Fibroblast of skin of back (primary cell): ENCODE measurements at places on chromosomes 16 and 17.

DNA sequence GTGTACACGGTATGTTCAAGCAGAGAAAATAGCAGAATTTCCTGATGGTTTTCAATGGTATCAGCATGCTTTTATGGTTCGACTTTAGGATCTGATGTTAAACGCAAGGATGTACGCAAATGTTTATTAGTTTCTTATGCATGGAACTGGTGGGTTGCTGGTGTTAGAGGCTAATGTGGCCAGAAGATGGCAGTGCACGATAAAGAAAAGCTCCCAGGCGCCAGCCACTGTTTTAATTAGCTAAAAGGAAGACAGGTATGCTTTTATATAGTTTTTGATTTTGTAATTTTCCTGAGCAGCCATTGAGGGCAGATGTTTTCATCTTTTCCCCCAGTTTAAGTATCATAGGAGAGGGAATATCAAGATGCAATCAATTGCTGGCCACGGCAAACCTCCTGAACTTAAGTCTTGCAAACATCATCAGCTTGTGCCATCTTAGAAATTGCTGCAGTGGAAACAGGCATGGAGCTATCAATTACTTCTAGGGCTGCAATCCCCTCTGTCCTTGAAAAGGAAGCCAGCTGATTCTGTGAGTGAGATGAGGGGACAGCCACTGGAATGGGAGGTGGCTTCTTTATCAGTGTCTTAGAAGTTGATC lies 648.5 kb upstream of the RBFOX1 start:
- DNase-seq = peak; percentile 9

GRCh38 chr17:76276461-76277299 lies 11.5 kb downstream of the UBALD2 start:
- DNase-seq = peak; percentile 51

DNA sequence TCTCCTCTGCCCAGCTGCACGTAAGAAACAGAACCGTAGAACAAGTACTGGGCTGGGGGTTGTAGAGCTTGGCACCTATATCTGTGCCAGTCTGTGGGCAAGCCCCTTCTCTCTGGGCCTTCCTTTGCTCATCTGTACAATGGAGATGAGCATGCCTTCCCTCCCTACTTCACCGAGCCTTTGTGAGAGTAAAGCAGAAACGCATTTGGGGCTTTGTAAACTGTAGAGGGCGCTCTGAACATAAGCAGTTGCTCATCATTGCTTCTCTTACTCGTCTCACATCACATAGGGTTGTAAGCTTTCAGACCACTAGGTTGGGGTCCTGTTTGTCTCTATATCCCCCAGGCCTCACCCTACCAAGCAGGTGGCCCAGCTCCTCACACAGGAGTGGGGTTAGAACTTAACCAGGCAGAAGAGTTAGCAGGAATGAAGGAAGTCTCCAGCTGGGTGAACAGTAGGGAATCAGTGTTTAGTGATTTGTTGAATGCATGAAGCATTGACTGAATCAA lies 15.1 kb downstream of the SAMD14 start:
- DNase-seq = peak; percentile 71

DNA sequence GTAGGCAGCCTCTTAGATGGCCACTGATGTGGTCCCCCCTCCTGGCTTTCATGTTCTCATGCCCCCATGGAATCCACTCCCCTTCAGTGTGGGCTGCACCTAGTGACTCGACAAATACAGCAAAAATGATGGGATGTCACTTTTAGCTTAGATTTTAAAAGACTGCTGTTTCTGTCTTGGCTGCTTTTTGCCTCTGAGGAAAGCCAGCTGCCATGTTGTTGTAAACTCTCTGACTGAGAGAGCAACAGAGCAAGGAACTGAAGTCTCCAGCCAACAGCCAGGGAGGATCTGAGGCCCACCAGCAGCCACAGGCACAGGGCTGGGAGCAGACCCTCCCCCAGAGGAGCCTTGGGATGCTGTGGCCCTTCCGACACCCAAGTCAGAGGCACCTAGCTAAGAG lies 60.6 kb upstream of the MARCHF10 start:
- DNase-seq = no peak

DNA sequence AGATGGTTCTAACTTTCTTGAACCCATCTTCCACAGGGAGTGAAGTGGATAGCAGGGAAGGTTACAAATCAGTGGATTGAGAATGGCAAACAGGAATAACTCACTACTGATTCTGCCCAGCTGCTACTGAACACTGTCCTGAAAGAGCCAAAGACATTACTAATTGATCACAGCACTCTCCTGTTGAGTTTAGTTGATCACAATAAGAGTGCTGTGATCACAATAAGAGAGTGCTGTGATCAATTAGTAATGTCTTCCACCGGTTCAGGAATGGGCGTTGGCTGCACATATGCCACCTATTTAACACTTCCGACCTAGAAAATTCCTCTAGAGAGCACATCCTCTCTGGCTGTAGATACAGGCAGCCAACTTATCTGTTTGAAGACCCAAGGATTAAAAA lies 11.4 kb downstream of the CFAP97D1 start:
- peak; percentile 45 for DNase-seq

DNA sequence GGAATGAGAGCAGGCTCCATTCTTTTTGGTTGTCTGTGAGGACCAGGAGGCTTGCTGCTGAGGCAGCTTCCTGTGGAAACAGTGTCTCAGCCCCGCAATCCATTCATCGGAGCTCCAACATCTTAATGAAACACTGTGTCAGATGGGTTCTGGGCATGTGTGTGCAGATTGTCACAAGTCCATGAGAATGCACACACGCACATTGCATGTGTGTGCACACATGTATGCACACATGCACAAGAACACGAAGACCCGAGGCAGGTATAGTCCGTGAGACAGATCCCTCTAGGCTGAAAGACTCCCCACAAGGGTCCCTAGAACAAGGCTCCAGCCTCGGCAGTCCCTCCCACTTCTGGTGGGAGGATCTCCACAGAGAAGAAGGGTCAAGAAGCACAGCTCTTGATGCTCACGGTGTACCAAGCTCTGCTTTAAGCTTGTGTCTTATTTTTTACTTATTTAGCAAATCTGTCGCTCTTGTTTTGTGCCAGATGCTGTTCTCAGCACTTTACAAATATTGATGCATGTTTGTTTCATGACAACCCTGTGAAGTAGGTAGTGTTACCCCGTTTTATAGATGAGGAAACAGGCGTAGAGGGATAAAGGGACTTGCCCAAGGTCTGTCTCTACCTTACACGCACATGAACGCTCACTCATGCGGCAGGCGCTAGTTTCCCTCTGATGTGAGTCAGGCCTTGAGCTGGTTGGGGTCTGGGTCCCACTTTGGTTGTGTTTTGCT lies 213.1 kb downstream of the SEC14L1 start:
- no peak for DNase-seq

DNA sequence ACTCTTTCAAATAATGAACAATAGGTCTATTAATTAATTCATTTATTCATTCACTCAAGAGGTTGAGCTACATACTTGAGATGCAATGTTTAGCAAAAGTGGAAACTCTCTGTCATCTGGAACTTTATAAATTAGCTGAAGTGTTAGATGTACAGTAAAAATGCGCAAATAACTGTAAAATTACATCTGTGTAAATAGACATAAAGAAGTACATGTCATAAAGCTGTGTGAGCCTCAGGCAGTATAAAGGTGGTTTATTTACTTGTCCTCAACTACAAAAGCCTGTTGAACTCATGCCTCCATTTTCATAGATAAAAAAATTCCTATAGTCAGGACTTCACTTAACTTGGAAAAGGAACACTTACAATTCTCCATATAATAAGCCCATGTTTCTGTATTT lies 343.1 kb downstream of the CDH11 start:
- DNase-seq = no peak

GRCh38 chr16:576823-577201 lies 7.0 kb downstream of the PIGQ start:
- no peak for DNase-seq

GRCh38 chr16:65222536-65222935 lies 100.7 kb upstream of the CDH11 start:
- DNase-seq = peak; percentile 30

- DNase-seq = no peak
These were observed 13.5 kb upstream of the ADAM11 start for GRCh38 chr17:44745301-44745700.

DNA sequence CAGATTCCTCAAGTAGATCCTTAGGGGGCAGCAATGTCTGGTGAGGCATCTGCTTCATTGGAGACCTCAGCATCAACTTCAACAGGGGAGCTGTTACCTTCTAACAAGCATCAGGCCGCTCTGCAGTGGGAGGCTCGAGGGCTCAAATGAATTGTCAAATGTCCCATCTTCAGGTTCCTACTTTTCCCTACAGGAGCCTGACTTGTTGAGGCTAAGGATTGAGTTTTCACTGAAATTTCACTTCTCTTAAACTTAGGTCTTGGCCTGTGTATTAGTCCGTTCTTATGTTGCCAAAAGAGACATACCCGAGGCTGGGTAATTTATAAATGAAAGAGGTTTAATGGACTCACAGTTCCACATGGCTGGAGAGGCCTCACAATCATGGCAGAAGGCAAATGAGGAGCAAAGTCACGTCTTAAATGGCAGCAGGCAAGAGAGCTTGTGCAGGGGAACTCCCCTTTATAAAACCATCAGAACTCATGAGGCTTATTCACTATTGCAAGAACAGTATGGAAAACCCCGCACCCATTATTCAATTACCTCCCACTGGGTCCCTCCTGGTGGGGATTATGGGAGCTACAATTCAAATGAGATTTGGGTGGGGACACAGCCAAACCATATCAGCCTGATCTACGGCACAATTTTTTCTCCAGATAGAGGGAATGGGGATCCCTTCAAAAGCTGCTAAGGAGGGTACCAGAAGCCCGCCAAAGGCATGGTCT lies 5.1 kb upstream of the CD300LD start:
- DNase-seq = no peak

DNA sequence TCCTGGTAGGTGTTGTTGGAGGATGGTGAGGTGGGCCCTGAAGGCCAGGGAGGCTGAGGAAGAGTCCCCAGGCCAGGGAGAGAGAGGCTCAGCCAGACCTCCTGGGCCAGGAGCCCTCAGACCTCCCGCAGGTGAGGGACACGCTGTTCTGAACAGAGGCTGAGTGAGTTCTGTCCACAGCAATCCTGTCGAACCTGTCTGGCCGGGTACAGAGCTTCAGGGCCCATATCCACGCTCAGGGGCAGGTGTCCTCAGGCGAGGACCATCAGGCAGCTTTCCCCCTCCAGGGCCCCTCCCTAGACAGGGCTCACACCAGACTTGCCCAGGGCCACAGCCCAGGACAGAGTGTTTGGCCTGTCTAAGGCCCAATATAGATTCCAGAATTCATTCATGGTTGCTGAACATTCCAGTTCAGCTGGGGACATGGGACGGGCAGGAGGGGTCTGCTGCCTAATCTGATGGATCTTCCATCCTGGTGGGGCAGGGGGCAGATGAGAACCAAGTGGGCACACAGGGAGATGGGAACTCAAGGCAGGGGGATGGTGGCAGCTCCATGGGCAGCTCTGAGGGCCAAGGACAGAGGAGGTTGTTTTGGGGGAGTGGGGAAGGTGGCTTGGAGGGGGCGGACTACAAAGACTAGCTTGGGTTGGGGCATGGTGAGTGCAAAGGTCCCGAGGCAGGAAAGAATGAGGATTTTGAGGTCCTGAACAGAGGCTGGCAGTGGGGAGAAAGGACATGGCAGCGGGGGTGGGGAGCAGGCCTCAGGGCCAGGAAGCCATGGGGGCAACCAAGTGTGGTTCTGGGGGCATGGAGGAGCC lies 23.4 kb upstream of the MPRIP start:
- no peak for DNase-seq

- DNase-seq = peak; percentile 75
These were observed 122.6 kb downstream of the USP22 start for GRCh38 chr17:20920095-20920814.

DNA sequence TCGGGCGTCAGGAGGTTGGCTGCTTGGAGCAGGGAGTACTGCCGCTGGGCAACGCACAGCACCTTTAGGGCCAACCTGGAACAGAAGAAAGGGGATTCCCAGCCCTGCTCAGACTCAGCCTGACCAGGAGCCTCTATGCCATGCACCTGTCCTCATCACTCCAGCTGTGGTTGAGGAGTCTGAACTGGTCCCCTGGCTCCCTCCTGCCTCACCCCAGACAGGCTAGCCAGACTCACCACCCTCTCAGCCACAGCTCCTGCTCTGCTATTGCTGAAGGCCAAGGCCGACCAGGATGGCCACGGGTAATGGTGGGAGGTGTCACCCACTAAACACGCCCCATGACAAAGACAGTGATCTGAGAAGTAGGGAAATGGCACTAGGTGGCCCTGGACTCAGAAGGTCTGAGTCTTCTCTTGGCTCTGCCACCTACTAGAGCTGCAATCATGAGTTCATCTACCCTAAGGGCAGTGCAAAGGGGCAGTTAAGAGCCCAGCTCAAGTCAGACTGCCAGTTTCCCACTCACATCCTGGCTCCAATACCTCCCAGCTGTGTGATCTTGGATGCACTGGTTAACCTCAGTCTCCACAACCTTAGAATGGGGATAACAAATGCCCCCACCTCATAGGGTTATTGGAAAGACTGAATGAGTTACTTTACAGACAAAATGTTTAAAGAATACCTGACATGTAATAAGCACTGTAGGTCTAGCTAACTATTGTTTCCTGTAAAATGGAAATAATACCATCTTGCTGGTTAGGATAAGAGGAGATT lies 13.8 kb upstream of the GFAP start:
- DNase-seq = no peak

DNA sequence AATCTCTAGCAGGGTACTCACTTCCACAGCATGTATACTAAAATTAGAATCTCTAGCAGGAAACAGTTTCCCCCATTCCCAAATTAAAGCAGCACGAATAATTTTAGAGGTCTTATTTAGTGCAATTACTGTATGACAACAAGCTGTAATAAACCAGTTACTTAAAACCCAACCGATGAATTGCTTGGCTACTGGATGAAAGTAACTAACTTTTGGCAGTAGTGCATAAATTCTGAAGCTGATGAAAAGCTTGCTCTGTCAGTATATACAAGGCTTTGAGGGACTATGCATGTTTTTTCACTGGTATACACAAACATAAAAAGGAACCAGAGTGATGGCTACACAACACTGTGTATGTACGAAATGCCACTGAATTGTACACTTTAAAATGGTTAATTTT lies 89.4 kb downstream of the CFDP1 start:
- no peak for DNase-seq

- no peak for DNase-seq
These were observed 55.9 kb upstream of the MGAT5B start for GRCh38 chr17:76812263-76812662.

DNA sequence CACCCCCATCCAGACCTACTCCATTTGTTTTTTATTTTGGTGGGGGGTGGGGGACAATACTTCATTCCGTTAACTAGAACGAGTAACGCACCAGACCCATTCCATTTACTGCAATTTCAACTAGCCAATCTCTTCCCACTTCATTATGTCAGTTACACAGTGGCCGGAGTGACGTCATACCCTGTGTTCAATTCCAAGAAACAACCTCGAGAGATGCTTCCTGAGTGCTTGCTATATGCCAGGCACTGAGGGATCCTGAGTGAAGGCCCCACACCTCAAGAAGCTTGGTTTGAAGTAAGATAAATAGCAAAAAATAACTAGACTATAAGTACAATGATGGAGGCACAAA lies 9.1 kb upstream of the SIAH1 start:
- DNase-seq = no peak

- no peak for DNase-seq
These were observed 33.4 kb upstream of the ACSF3 start for GRCh38 chr16:89060207-89060794.
